ENCODE measurements at places on chromosomes 6 and 20. TPM values are rescaled to one million over a fixed set of nuclear protein-coding genes. Genes with fewer than 3 reads are reported as not detected.

- H3K4me1 ChIP-seq = no peaks in the 10 kb centered on the region
- DNase-seq = no peak
- no peak overlapping the region for H3K27ac ChIP-seq
Measured at GRCh38 chr6:66993272-66993671, 1286.2 kb upstream of the EYS start.

DNA sequence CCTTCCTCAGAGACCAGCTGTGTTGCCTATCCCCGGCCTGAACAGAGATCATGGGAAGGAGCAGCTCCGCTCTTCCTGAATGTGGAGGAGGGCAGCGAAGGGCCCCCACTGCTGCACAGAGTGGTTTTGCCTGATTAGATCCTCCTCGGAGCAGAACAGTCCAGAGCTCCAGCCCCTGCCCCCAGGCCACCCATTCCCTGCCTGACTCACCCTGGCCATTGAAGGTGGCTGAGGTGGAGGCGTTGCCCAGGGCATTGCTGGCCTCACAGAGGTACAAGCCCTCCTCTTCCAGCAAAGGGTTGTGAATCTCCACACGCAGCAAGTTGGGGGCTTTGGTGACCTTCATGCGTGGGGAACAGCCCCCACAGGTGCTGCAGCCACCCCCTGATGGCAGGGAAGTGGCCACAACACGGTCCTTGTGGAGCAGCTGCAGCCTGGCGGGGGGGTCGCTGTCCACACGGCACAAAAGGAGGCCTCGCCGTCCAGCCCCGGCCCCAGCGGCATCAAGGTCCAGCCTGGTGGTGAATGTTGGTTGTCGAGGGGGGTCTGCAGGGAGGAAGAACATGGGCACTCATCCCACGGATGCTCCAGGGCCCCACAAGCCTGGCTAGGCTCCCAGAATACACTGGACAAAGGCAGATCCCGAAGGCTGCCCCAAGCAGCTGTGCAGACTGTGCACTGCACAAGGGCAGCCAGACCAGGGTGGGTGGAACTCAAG, 14.7 kb downstream of the SIGLEC1 start:
- no peak for DNase-seq
- no peak overlapping the region for H3K27ac ChIP-seq
- H3K27me3 ChIP-seq = no peaks in the 10 kb centered on the region
- no peaks in the 10 kb centered on the region for H3K4me1 ChIP-seq
- H3K4me3 ChIP-seq = no peak overlapping the region

DNA sequence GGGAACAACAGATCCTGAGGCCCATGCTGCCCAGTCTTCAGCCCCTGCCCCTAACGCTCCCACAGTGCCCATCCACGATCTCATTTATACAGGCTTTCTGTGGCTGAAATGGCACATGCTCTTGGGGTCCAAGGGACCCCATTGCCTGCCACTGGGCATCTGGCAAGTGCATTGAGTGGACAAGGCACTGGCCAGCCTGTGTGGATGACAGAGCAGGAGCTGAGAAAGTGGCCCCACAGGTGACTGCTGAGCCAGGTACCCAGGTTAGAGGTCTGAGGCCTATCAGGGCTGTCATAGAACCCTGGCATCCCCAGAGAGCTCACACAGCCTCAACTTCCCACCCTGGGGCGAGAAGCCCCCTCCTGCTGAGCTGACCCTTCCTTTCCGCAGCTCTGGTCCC, 86.0 kb upstream of the NXT1 start:
- no peak for DNase-seq
- no peak overlapping the region for H3K4me3 ChIP-seq
- peaks cover 5% of the 10 kb centered on the region for H3K27me3 ChIP-seq
- H3K4me1 ChIP-seq = no peaks in the 10 kb centered on the region

DNA sequence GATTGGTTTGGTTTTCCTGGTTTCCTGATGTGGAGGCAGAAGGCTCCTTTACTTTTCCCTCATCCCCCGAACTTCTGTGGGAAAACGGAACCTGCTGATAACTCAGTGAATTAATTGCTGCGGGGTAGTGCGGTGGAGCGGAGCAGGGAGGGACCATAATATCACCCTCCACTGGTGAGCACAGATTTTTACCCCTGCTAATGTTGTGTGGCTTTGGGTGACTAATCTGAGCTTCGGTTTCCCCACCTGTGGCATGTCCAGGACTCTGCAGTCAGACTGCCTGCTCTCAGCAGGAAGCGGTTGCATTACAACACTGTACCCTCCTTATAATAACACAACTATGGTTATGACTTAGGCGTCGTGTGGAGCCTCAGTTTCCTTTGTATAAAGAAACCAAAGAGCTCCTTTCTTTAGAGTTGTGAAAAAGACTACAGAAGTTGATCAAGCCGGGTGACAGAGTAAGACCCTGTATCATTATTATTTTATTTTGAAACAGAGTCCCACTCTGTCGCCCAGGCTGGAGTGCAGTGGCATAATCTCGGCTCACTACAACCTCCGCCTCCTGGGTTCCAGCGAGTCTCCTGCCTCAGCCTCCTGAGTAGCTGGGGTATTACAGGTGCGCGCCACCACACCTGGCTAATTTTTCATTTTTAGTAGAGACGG, 2.2 kb upstream of the ID1 start:
- H3K36me3 ChIP-seq = 0 out of 2 replicates have a peak, but pooled peaks cover 6% of the 10 kb centered on the region
- no peaks in the 10 kb centered on the region for H3K27me3 ChIP-seq
- H3K4me1 ChIP-seq = peaks cover 38% of the 10 kb centered on the region
- peak; percentile 82 for DNase-seq
- peak overlapping the region; percentile 68 for H3K27ac ChIP-seq
- H3K4me3 ChIP-seq = peak overlapping the region; percentile 30

DNA sequence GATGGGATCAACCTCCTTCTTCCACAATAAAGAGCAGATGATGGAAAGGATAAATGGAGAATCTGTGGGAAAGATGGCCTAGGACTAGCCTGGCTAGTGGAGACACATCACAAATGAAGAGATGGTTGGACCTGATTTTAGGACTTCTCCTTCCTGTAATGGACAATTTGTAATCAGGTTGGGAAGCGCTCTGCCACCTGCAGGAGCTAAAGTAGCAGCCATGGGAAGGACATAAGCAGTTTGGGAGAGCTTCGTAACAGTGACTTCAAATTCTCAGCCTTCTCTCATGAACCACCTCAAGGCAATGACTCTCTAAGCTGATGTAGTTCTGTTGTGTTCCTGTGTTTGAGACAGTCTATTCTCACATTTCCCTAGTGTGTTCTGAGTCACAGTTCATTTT, 137.9 kb upstream of the BMP2 start:
- H3K4me3 ChIP-seq = no peak overlapping the region
- peaks cover 38% of the 10 kb centered on the region for H3K27me3 ChIP-seq
- no peaks in the 10 kb centered on the region for H3K4me1 ChIP-seq
- no peak overlapping the region for H3K27ac ChIP-seq
- no peak for DNase-seq
- no peaks in the 10 kb centered on the region for H3K36me3 ChIP-seq

DNA sequence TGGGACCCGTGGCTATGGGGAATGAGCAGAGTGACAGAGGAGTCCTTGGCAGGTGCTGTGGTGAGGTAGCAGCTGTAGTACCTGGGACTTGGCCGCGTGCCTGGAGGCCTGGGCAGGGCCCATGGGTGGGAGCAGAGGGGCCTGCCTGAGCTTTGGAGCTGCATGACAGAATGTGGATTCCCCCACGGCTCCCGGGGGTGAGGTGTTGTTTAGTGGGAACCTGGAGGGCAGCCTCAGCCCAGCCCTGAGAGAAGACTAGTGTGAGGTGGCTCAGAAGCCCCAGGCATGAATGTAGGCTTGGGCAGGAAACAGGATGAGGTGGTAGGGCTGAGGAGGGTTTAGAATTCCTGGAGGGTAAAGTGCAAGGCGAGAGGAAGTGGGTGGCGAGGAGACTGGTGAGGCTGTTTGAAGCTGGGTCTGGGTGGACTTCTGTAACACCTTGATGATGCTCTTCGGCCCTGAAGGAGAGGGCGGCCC, 86.5 kb upstream of the SCP2D1 start:
- H3K27ac ChIP-seq = no peak overlapping the region
- DNase-seq = peak; percentile 16
- no peaks in the 10 kb centered on the region for H3K4me1 ChIP-seq
- no peaks in the 10 kb centered on the region for H3K27me3 ChIP-seq
- H3K4me3 ChIP-seq = no peak overlapping the region
- H3K36me3 ChIP-seq = no peaks in the 10 kb centered on the region

DNA sequence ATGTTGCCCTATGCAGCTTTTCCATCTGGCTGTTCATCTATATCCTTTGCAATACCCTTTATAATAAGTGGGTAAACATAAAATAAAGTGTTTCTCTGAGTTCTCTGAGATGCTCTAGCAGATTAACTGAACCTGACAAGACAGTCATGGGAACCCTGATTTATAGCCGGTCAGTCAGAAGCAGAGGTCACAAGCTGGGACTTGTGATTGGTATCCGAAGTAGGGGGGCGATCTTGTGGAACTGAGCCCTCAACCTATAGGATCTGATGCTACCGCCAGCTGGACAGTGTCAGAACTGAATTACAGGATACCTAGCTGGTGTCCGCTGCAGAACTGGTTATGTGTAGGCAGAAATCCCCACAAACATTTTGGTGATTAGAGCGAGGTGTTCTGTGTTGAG, 39.0 kb downstream of the SLC17A5 start:
- H3K36me3 ChIP-seq = no peaks in the 10 kb centered on the region
- no peak overlapping the region for H3K4me3 ChIP-seq
- no peak overlapping the region for H3K27ac ChIP-seq
- H3K4me1 ChIP-seq = no peaks in the 10 kb centered on the region
- H3K27me3 ChIP-seq = no peaks in the 10 kb centered on the region

DNA sequence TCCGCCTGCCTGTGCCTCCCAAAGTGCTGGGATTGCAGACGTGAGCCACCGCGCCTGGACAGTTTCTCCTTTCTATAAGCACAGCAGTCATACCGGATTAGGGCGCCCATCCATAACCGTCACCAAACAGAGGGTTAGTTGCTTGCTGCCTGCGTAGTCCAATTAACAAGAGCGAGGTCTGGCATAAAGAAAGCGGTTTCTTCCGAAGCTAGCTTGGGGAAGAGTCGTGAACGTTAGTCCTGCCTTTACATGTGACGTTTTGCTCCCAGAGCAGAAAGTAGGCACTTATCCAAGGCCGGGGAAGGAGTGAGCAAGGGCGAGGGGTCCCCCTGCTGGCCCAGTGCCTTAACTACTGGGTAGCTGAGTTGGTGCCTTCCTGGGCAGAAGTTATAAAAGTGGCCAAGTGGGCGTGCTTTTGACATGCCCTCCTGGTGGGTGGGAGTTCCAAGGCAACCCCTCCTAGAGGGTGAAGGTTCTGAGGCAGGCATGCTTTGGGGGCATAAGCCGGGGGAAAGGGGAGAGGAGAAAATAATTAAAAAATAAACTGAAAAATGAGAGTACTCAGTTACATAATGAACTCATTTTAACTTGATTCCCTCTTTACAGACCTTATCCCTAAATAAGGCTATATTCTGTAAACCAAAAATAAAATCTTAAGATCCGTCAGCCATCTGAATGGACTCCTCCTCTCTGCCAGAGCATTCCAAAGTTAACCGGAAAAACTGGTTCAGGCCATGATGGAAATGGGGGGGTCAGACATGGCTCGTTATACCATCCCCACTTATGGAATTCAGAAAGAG, 88.0 kb downstream of the FAM217A start:
- H3K36me3 ChIP-seq = no peaks in the 10 kb centered on the region
- H3K27ac ChIP-seq = no peak overlapping the region
- no peaks in the 10 kb centered on the region for H3K27me3 ChIP-seq

DNA sequence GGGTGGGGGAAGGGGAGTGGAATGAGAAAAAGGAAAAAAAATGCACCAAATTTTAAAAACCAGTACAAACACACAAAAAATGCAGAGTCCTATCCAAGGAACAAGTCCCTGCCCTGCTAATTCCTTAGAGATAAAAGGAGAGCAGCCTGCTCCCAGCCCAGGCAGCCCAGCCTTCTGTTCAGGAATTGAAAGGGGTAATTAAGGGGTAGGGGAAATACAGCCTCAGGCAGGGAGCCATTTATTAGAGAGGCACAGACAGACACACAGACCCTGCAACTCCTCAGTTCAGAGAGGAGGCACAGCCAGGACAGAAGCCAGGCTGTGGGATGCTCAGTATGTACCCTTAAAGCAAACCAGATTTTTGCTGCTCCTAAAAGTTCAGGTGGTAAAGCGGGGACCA, 137.2 kb downstream of the EYA2 start:
- DNase-seq = no peak
- no peak overlapping the region for H3K4me3 ChIP-seq
- peaks cover 3% of the 10 kb centered on the region for H3K27me3 ChIP-seq
- H3K27ac ChIP-seq = no peak overlapping the region

GRCh38 chr20:41044409-41045062, 15.9 kb downstream of the TOP1 start:
- peaks cover 32% of the 10 kb centered on the region for H3K36me3 ChIP-seq
- no peak overlapping the region for H3K27ac ChIP-seq
- H3K4me1 ChIP-seq = peaks cover 24% of the 10 kb centered on the region
- no peak for DNase-seq
- no peak overlapping the region for H3K4me3 ChIP-seq

DNA sequence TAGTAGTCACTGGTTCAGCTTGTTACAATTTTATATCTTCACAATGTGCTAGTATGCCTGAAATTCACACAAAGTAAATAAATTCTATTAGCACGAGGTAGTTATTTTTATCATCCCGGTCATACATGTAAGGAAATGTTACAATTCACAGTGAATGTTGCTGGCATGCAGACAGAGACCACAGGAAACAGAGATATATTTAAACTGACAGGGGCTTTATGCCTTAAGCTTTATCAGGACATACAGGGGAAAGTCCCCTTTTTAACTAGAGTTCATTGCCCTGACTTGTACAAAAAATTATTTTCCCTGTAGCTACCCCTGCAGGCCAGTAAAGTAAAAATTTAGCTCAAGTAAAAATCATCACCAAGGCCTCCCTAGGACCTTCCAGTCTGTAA, 712.0 kb upstream of the NRSN1 start:
- H3K27me3 ChIP-seq = no peaks in the 10 kb centered on the region
- H3K27ac ChIP-seq = peak overlapping the region; percentile 54
- H3K4me1 ChIP-seq = peaks cover 18% of the 10 kb centered on the region

GRCh38 chr6:15547400-15547799, 115.4 kb downstream of the DTNBP1 start:
- H3K4me1 ChIP-seq = no peaks in the 10 kb centered on the region
- no peak overlapping the region for H3K4me3 ChIP-seq
- H3K36me3 ChIP-seq = no peaks in the 10 kb centered on the region

DNA sequence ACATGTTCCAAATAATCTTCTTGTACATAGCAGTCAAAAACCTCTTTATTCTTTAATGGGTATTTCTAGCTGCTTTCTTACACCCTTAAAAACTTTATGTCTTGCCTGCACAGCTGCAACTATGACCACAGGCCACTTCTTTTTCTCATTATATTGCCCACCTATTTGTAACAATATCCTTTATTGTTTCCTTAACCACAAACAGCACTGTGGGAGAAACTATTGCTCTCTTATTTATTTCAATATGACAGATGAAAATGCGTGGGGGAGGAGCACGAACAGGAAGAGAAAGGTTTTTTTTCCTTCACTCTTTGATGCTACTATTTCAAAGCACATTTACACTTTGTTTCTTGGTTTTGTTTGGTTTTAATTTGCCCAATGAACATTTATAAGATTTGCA, 253.5 kb downstream of the GJA1 start:
- no peaks in the 10 kb centered on the region for H3K4me1 ChIP-seq
- H3K27me3 ChIP-seq = no peaks in the 10 kb centered on the region
- no peaks in the 10 kb centered on the region for H3K36me3 ChIP-seq
- H3K27ac ChIP-seq = no peak overlapping the region
- no peak overlapping the region for H3K4me3 ChIP-seq
- DNase-seq = no peak

GRCh38 chr6:118896339-118897136, 2.6 kb downstream of the ASF1A start:
- peak; percentile 65 for DNase-seq
- H3K27ac ChIP-seq = peak overlapping the region; percentile 87

Gene RIPOR2
- 0.44 TPM for total RNA-seq

Gene NDUFAF4
- 34.0 TPM for total RNA-seq

Gene PPP1R3G
- total RNA-seq = 3.2 TPM

Gene VSX1
- total RNA-seq = not detected

Gene SLC32A1
- total RNA-seq = not detected

Gene LAMA4
- total RNA-seq = 9.4 TPM

Gene RIMS1
- 0.81 TPM for total RNA-seq

Gene QRSL1
- total RNA-seq = 10.6 TPM

Gene PLCB4
- total RNA-seq = 16.9 TPM
